ENCODE measurements at places on chromosomes 16 and 17.

GRCh38 chr17:17179371-17179827, 26.7 kb downstream of the PLD6 start:
- no peak for DNase-seq

- peak; percentile 29 for DNase-seq
These were observed 18.4 kb upstream of the OSGIN1 start for GRCh38 chr16:83934684-83934977.

GRCh38 chr17:43900183-43900857, 7.0 kb downstream of the MPP2 start:
- peak; percentile 87 for DNase-seq

DNA sequence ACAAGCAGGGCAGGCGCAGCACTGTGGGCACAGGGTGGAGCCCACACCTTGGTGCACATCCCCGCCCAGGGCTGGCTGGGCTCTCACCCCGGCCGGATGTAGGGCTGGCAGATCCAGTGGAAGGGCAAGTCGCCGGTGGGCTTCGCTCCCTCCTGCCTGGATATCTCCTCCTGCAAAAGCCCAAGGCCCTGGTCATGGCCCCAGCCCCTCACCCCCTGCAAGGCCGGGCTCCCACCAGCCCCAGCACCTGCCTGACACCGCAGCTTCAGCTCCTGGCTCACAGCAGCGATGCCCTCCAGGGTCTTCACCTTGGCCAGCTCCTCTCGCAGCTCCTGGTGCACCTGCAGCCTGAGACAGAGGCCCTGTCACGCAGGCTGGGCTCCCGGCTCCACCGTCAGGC, 5.0 kb downstream of the DUS1L start:
- no peak for DNase-seq

Measured in natural killer cell treated with Interleukin-12 subunit alpha and Interleukin-12 subunit beta and Interleukin-15 and Interleukin-18, amount 100 ng/mL, for 72 hours (primary cell).